NCI-H2171 (cell line): ENCODE measurements at places on chromosomes 4 and X.

GRCh38 chrX:43446752-43447151, 209.3 kb upstream of the MAOA start:
- DNase-seq: no peak

DNA sequence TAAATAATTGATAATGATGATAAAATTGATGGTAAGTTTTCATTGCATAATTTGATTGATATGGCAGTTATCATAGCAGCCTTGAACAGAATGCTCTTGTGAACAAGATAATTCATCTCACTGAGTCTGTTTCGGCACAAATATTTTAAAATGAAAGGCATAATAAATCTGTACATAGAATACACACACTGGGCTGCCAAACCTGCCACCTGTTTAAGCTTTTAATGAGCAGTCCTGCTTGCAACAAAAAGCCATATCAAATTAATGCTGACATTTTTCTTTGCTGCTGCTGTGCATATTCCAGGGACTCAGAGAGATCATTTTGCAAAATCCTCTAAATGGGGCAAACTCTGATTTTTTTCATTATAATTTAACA, 201.1 kb downstream of the ARHGAP24 start:
- DNase-seq: peak; percentile 3

GRCh38 chr4:109764376-109764775, 34.5 kb upstream of the PLA2G12A start:
- no peak for DNase-seq

DNA sequence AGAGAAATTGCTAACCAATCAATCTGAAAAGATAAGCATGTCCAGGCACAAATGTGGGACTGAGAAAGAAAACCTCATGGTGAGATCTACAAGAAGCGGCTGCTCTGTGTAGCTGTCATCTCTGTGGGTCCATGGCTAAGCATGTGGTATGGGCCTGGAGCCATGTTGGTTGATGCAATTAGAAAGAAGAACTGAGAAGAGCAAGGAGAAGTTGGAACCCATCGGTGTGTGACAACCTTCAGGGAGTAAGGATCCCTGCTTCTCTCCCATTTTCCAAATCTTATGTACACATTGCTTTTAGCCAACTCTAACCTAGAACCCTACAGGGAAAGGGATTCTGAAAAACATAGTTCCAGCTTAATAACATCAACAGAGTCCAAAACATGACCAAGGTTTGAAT, 890.2 kb downstream of the FSTL5 start:
- DNase-seq: no peak

GRCh38 chrX:134737721-134738369, 79.6 kb upstream of the PLAC1 start:
- DNase-seq: no peak

DNA sequence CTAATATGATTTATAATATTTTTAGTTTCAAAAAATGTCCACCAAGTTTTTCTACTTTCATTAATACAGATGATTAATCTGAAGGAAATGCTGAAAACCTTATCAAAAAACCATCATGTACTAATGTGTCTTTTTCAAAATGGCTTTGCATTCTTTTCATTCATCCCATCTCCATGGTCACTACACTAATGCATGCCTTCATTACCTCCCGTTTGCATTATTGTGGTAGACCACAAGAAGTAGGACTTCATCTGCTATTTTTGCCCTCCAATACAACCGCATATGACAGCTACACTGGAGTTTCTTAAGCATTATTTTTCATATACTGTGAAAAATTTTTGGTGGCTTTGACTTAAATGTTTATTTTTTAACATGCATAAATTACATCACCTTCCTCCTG, 37.9 kb upstream of the FSTL5 start:
- DNase-seq: no peak

DNA sequence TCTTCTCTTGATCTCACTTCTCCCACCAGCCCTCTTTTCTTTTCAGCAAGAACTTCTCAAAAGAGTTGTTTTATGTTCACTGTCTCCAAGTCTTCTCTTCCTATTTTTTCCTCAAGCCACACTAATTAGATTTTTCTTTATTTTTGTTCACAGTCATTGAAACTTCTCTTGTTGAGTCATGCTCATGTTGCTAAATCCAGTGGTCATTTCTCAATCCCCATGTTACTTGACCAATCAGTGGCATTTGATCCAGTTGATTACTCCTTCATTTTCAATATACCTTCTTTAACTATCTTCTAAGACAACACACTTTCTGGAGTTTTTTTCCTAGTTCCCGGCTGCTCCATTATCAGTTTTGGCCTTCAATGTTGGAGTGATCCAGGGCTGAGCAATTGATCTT, 103.1 kb upstream of the LSM6 start:
- DNase-seq: no peak

- no peak for DNase-seq
These were observed 72.4 kb downstream of the PCDH7 start for GRCh38 chr4:30792601-30793000.

GRCh38 chr4:47145630-47146029, 114.3 kb downstream of the GABRB1 start:
- DNase-seq: no peak

- no peak for DNase-seq
These were observed 87.1 kb downstream of the CORIN start for GRCh38 chr4:47750788-47751187.

DNA sequence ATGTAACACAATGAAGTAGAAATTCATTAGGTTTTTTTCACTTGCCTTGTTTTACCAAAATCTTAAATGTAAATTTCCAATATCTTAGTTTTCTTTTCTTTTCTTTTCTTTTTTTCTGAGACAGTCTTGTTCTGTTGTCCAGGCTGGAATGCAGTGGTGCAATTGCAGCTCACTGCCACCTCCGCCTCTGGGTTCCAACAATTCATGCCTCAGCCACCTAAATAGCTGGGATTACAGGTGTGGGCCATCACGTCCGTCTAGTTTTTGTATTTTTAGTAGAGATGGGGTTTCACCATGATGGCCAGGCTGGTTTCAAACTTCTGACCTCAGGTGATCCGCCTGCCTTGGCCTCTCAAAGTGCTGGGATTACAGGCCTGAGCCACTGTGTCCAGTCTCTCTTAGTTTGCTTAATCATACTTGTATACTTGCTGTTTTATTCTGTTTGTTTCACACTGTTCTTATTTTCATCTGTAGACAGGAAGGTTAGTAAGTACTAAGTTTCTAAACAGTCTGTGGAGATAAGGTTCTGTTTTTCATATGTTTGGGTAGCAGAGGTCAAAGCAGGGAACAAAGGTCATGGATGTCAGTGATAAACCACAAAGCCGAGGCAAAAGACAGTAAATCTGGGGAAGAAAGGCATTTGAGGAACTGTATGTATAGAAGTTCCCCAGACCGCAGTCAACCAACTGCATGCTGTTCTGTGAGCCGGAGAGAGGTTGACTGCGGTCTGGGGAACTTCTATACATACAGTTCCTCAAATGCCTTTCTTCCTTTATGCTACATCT, 129.1 kb downstream of the CBR4 start:
- no peak for DNase-seq

DNA sequence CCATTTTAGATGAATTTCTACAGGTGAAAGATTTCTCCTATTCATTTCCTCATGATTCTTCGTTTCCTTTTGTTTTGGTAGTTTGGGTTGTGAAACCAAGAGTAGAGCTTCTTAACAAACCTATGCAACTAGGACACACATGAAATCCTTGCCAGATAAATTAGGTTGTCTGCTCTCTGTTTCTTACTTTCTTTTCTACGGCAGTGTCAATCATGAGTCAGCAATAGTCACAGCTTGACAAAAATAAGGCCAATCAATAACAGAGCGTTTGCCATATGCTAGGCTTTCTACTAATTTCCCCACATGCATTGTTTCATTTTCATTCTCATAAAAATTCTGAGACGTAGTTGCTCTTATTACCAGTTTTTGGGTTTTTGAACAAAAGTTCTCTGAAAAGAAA, 20.3 kb downstream of the CLRN2 start:
- no peak for DNase-seq

GRCh38 chr4:109046471-109047201, 255.8 kb downstream of the COL25A1 start:
- no peak for DNase-seq
